ENCODE measurements at places on chromosomes 7 and 10.

GRCh38 chr7:114885836-114886235 lies 36.1 kb upstream of the MDFIC start:
- DNase-seq = no peak

DNA sequence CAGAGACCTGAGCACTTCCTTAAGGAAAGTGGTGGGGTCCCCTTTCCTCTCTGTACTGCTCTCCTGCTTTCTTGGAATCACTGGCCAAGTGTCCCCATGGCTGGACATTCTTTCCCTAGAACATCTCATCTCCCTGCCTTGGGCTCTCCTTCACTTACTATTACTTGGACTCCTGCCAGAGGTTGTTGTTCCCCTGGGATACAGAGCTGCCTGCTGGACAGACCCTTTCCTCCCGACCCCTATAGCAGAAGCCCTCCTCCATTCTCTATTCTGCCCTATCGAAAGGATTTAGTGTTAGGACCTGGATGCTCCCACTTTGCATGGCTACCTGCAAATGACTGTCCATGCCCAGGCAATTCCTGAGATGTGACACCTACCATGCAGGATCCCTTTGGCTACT lies 164.3 kb upstream of the PODXL start:
- no peak for DNase-seq

DNA sequence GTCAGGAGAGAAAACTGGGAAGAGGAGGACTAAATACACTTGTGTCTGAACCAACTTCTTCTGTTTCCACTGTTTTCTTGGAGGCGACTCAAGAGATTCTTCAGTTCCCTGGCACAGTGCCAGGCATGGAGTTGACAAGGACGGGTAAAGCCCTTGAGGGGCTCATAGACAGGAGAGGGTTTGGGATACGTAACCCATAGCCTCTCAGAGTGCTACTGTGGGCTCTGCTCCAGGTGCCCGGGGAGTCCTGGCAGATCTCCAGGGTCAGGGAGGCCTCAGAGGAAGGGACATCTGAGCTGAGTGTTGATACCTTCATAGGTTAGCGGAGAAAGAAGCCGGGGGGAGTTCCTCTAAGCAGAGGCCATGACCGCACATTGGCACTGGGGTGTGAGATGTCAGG lies 42.0 kb downstream of the GALNT17 start:
- no peak for DNase-seq

DNA sequence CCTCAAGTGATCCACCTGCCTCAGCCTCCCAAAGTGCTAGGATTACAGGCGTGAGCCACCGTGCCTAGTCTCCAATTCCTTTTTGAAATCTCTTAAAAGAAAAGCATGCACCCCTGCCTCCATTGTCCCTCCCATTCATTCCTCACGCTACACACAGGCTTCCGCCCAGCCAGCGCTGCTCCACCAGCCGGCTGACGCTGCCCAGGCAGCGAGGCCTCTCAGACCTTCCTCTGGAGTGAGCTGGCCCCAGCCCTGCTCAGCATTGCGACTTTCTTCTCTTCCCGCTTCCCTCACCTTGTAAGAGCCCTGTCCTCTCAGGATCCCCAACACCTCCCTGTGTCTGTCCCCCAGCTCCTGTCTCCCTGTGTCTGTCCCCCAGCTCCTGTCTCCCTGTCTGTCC lies 23.6 kb downstream of the RGS10 start:
- no peak for DNase-seq

DNA sequence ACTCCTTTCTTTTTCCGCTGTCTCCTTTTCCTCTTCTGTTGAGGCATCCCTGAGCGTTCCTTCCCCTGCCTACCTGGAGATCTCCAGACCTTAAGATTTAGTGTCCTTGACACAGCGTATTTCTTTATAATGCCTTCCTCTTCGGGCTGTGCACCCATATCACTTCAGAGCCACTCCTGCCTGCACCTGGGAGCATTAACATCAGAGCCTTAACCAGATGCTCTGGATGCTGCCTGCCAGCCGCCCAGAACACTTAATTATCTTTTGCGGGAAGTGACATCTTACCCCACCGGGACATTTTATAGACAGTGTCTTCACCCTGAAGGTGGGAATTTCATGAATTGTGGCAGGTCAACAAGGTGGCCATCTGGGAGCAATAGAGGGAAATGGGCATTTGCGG lies 24.2 kb downstream of the UBTD1 start:
- DNase-seq = no peak

- no peak for DNase-seq
Measured at GRCh38 chr10:19169684-19170083, 121.1 kb downstream of the MALRD1 start.

GRCh38 chr7:139511315-139511714 lies 12.2 kb upstream of the CLEC2L start:
- no peak for DNase-seq

- DNase-seq = peak; percentile 47
Measured at GRCh38 chr7:35424869-35425495, 171.1 kb upstream of the TBX20 start.

- no peak for DNase-seq
Measured at GRCh38 chr10:113283189-113283588, 269.7 kb upstream of the HABP2 start.

DNA sequence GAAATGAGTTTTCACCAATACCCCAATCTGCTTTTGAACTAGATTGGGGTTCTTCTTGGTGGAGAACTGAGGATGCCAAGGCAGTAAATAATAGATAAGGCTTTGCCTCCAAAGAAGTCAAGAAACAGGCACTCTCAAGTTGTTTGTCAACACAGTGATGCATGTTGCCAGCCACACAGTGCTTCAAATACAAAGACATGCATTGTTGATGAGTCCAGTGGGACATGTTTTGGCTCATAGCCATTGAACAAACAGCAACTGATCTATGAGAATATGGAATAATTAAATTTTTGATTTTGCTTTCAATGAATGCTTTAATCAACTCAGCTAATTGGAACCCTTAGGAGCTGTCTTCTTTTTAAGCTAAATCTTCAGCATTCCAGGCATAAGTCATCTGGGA lies 346.4 kb downstream of the THSD7A start:
- DNase-seq = no peak

- no peak for DNase-seq
Measured at GRCh38 chr10:55491712-55492111, 690.7 kb upstream of the PCDH15 start.

DNA sequence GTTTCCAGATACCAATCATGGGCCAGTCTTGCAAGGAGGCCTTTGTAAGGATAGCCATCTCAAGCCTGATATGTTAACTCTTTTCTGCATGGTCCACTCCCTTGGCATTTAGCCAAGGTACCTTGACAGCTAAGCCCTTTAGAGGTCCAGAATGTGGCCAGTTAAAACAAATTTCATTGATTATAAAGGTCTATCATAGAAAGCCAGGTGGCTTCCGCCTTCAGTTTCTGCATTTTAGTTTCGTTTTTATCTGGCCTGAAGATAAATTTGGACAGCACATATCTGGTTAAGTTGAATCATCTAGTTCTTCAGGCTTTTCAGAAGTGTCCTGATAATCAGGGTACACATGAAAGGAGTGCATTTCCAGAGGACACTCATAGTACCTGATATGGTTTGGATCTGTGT lies 30.7 kb downstream of the ANKIB1 start:
- DNase-seq = no peak

GRCh38 chr10:124867304-124867703 lies 65.7 kb downstream of the ABRAXAS2 start:
- no peak for DNase-seq

DNA sequence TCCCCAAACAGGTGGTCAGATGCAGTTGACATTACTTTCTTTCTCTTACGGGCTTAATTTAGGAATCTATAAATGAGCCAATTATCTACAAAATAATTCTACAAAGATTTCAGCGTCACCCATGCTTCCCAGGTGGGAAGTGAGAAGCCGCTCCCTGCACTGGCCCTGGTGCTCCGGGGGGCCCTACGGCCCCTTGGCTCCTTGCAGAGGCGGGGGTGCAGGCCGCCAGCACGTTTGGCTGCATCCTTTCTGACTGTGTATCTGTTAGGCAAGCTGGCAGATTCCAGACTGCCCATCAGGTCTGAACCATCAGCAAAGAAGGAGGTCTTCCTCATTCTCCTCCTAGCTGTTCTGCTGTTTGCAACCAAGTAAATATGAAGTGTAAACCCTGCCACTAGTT lies 16.3 kb downstream of the VWC2 start:
- no peak for DNase-seq

DNA sequence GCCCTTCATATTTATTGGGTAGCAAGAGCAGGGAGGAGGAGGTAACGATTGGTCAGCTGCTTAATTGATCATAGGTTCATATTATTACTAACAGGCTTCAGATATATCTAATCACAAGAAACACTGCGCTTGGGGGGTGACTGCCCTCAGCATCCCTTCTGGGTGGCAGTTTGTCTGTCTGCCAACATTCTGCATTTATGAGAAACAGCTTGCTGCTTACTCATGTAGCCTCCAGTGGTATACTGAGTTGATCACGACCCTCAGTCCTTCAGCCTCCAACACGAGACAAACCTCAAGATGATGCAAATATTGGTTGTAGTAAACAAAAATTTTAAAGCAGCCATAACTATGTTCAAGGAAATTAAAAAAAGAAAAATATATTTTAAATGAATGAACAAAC lies 657.8 kb upstream of the PHF14 start:
- DNase-seq = no peak

DNA sequence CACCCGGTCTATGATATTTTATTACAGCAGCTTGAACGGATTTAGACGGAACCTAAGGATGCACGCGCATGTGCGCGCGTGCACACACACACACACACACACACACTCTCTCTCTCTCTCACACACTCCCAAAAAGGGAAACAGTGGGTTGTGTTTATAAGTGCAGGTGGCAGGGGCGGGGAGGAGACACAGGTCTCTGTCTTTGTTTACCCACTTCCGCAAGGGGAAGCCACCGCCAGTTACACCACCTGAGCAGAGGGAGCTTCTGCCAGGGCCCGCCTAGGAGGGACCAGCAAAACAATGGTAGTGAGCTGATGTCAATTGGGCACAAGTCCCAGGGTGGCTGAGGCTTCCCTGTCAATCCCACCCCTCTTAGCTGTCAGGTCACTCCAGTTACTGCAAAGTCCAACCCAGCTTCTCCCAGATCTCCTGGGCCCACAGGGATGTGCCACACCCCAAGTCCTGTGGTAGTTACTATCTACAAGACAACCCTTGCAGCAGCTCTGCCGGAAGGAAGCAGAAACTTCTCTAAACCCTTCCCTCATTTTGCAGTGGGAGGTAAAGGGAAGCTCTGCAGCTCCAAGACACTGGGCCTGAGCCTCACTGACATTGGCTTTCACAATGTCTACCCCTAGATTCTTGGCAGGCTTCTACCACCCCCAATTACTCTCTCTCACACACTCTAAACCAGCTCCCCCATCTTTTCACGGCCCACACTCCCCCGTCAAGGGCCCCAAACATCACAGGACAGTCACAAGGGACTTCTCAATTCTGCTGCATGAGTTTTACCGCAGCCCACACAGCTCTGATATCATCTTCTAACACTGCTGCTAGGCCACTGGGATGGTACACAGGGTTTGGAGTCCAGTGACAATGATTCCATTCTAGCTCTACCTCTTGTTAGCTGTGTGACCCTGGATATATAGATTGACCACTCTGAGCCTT lies 17.6 kb downstream of the ANXA11 start:
- DNase-seq = peak; percentile 71

Data from T-helper 9 cell (primary cell).